Endothelial cell of umbilical vein (primary cell): ENCODE measurements at places on chromosomes 12 and 14. TPM values are rescaled to one million over a fixed set of nuclear protein-coding genes. Genes with fewer than 3 reads are reported as not detected.

The IFNG-AS1 gene
- total RNA-seq: not detected in 2 replicates

The GPR132 gene
- total RNA-seq: not detected in 2 replicates

The RNASE8 gene
- not detected in 2 replicates for total RNA-seq

The ITGB7 gene
- not detected in 2 replicates for total RNA-seq

The BMAL2 gene
- total RNA-seq: 30.9 and 33.3 TPM in 2 replicates

The FGF6 gene
- not detected in 2 replicates for total RNA-seq

The GSC gene
- total RNA-seq: not detected in 2 replicates

The FAM181A gene
- not detected in 2 replicates for total RNA-seq

The CLEC4C gene
- not detected in 2 replicates for total RNA-seq

The CIROP gene
- not detected in 2 replicates for total RNA-seq

The GPR162 gene
- 8.1 and 13.7 TPM in 2 replicates for total RNA-seq

The RAPGEF3 gene
- 53.6 and 55.1 TPM in 2 replicates for total RNA-seq

The HDAC7 gene
- 249 and 252 TPM in 2 replicates for total RNA-seq

The LRRC10 gene
- total RNA-seq: not detected in 2 replicates
